ENCODE measurements at places on chromosomes 4 and X.

DNA sequence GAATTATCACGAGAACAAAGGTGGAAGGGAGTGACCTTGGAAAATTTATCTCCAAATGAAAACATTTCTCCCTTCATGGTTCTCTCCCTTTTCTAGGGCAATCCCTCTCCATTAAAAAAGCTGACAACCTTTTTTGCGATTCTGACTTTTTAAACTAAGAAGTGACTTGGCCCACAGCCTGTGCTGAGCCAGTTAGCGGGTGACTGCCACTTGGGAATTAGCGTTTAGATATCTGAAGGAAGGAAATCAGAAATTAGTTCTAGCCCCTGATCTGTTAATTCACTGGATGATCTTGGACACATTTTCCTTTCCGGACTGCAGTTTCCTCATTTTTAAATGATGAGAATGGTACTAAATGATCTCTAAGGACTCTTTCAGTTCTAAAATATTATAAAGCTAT lies 245.0 kb downstream of the FBXO8 start:
- no peak for DNase-seq

- no peak for DNase-seq
These were observed 517.4 kb downstream of the RAB28 start for GRCh38 chr4:12966726-12967125.

DNA sequence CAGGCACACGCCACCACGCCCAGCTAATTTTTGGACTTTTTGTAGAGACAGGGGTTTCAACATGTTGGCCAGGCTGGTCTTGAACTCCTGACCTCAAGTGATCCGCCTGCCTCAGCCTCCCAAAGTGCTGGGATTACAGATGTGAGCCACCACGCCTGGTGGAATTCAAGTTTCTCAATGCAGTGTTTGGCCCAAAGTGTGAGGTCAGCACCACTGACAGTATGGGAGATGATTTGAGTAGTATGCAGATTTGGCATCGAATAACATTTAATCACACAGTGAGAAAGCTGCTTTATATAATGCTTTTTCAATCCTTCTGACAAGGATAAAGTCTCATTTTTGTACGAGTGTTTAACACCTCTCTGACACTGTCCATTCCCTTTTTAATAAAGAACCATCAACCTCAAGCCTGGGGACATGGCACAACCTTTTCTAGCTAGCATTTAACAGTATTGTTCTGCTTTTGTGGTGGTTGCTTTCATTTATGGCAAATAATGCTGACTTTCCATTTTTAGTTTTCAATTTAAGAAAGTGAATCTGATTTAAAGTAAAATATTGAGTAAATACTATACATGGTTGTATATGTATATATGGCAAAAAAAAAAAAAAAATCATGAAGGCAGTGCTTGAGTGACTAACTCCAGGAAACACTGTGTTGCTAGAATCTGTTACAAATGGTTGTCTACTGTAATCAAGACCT lies 4.3 kb upstream of the NSUN7 start:
- DNase-seq, result no peak

DNA sequence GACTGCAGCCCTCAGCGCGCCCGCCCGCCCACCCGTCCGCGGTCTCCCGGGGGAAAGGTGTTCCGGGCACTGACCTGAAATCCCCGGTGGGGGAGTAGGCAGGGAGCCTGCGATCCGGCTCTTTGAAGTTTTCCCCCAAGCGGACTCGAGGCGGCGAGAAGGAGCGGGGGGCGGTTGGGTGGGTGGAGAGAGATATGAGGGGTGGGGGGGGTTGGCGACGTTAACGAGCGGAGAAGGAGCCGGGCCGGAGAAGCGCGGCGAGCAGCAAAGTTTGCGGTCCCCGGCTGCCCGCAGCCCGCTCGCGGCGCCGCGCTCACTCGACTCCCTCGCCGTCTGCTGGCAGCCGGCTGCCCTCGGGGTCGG lies 636 bp downstream of the BCOR start:
- DNase-seq, result no peak

DNA sequence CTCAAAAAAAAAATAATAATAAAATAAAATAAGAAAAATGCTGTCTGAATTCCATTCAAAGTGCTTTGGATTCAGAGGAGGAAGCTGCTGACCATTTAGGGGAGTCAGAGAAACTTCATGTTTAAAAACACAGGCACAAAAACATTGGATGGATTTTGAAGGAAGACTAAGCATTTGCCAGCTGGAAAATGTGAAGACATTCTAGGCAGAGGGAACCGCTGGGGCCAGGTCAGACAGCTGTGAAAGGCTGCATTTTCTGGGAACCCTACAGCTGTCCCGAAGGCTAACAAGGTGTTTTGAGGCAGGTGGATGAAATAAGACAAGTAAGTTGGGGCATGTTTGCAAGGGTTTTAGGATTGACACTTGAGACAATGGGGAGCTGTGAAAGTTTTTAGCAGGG lies 38.6 kb downstream of the ING2 start:
- no peak for DNase-seq

GRCh38 chr4:101689220-101689619 lies 101.3 kb upstream of the BANK1 start:
- DNase-seq, result no peak

- DNase-seq, result no peak
These were observed 96.7 kb downstream of the AREG start for GRCh38 chr4:74541667-74542066.

- DNase-seq, result no peak
These were observed 209.9 kb downstream of the IQCM start for GRCh38 chr4:149605601-149606378.

Measured in NCI-H2081 treated with DMSO at 0.1 percent for 48 hours (cell line).